ENCODE measurements at places on chromosomes 7 and 10.

GRCh38 chr10:113648478-113648877, 15.4 kb downstream of the NRAP start:
- DNase-seq = no peak

DNA sequence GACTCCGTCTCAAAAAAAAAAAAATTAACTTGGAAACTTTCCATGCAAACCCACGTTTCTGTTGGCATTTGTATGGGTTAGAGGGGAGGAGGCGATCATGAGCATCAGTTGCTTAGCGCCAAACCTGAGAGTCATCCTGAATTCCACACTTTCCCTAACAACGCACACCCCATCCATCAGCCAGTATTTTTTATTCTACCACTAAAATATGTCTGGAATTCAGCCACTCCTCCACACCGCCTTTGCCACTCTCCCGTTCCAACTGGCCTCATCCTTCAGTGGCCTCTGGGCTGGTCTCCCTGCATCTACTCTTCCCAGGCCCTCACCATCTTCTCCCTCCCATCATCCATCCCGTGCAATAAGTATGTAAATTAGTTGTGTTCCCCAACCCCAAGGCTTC, 4.7 kb upstream of the LMBR1 start:
- no peak for DNase-seq

- DNase-seq = no peak
Observed at GRCh38 chr7:149855361-149856305, 17.5 kb downstream of the ZNF862 start.

- DNase-seq = peak; percentile 5
Observed at GRCh38 chr7:123494193-123494796, 40.1 kb downstream of the IQUB start.

DNA sequence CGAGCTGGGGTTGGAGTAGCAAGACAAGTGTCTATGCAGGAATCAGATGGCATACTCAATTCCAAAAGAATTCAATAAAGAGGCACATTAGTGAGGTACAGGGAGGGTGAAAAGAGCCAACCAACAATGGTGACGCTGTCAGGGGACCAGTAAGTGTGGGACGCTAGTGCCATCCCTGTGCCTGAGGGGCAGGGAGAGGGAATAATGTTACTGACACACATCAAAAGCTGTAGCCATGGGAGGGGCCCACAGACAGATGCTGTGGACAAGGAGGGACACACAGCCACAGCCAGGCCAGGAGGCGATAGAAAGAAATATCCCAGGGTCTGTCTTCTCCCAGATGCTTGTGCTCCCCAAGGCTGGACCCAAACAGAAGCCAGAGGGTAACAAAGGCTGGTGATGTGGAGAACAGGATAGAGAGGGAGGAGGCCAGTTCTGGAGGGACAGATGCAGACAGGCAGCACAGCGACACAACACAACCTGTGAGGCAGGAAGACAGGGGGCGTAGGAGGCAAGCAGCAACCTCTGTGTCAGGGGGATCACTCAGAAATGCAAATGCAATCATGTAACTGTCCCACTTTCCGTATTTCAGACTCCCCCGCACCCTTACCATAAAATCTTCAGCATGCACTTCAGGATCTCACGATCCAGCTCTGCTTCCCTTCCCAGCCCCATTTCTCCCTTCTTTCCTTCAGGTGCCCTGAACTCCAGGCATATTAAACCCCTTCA, 240.5 kb upstream of the FZD8 start:
- no peak for DNase-seq

DNA sequence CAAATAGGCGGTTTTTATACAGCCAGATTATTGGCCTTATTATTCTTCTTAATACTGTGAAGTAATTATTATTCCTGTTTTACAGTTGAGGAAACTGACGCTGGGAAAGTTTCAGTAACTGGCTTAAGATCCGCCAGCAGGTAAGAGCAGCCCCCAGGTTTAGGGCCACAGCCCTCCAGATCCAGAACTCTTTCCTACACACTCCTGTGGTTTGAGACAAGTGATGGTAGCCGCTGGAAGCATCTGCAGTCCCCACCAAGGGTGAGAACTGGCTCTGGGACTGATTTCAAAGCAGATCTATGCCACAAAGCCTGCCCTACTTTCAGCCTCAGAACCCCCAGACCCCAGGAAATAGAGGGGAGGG, 3.0 kb upstream of the UNC5B start:
- DNase-seq = no peak

GRCh38 chr10:67622511-67622910, 73.5 kb downstream of the CTNNA3 start:
- DNase-seq = no peak

- DNase-seq = no peak
Observed at GRCh38 chr10:68561865-68562649, 1.9 kb downstream of the TET1 start.

GRCh38 chr7:54076616-54077015, 465.6 kb upstream of the VSTM2A start:
- no peak for DNase-seq

DNA sequence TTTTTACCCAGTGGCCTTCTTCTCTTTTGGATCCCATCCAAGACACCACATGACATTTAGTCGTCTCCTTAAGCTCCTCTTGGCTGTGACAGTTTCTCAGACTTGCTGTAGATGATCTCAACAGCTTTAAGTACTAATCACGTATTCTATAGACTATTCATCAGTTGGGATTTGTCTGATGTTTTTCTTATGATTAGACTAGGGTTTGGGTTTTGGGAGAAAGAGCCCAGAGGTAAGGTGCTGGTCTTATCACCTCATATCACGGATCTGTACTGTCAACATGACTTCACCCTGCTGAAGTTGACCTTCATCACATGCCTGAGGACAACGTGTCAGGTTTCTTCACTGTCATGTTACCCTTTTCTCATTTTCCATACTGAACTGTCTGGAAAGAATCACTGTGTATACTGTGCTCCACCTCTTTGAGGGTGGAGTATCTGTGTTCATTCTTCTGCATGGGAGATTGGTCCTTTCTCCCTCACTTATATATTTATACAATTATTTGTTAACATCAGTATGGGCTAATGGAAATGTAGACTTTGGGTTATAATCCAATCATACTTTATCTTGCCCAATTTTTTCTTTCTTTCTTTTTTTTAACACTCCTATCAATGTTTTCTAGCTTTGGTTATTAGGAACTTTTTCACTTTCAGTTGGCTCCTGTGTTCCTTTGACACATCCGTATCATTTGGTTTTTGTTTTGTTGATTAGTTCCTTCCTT, 6.4 kb upstream of the HKDC1 start:
- no peak for DNase-seq

GRCh38 chr7:50317221-50317678, 12.7 kb downstream of the IKZF1 start:
- no peak for DNase-seq

- no peak for DNase-seq
Observed at GRCh38 chr10:77944519-77944918, 18.0 kb upstream of the DLG5 start.

GRCh38 chr7:116327135-116327534, 116.8 kb downstream of the TES start:
- no peak for DNase-seq

GRCh38 chr10:71830726-71831125, 20.3 kb downstream of the PSAP start:
- no peak for DNase-seq

DNA sequence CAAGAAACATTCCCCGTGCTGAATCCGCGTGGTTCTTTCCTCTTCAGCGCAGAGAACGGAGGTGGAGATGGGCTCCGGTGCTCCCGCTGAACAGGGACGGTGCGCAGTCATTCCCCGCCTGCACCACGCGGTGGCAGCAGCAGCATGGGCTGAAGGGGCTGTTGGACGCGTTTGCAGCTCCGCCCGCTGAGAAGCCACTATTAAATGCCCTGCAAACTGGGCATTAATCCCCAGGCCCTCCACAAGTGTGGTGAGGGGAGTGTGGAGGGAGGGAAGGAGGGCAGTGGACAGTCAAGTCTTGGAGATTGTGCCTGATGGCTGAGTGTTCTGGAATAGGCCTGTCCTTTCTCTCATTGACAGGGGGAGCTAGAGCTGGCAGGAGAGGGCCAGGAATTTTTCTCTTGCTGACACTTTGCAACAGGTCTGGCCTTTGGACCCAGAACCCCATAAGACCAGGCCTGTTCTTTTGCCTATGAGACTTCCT, 240.2 kb upstream of the INHBA start:
- peak; percentile 52 for DNase-seq

DNA sequence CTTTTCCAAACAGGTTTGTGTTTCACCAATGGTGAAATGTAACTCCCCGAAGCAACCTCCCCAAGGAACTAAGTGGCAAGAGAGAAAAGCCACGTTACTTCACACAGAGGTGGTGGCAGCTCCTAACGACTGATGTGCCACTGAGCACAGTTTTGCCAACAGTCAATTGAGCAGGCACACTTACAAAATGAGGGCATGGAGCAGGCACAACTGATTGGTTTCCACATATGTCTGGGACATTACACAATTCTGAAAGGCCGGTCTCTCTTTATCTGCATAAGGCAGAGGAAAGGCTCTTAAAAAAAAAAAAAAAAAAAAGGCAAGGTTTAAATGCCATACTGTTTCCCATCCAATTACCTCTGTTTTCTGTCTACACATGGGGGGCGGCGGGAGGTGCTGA, 86.7 kb downstream of the GFRA1 start:
- no peak for DNase-seq

DNA sequence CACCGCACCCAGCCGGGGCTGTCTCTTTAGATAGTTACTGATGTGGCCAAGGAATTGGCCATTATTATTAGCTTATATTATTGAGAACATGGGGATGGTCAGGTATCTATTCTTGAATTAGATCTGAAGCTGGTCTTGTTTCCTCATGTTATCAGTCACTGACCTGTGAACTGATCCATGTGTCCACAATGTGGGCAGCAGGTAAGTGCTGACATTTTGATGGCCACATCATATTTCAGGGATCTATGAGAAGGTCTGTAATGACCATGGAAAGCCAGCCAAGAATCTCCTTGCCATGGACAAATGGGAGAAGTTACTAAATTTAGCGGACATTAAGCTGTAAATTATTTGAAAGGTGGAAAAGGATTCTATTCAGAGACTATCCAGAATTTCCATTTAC, 61.4 kb downstream of the GBF1 start:
- no peak for DNase-seq

- no peak for DNase-seq
Observed at GRCh38 chr10:3738855-3739350, 46.1 kb downstream of the KLF6 start.

DNA sequence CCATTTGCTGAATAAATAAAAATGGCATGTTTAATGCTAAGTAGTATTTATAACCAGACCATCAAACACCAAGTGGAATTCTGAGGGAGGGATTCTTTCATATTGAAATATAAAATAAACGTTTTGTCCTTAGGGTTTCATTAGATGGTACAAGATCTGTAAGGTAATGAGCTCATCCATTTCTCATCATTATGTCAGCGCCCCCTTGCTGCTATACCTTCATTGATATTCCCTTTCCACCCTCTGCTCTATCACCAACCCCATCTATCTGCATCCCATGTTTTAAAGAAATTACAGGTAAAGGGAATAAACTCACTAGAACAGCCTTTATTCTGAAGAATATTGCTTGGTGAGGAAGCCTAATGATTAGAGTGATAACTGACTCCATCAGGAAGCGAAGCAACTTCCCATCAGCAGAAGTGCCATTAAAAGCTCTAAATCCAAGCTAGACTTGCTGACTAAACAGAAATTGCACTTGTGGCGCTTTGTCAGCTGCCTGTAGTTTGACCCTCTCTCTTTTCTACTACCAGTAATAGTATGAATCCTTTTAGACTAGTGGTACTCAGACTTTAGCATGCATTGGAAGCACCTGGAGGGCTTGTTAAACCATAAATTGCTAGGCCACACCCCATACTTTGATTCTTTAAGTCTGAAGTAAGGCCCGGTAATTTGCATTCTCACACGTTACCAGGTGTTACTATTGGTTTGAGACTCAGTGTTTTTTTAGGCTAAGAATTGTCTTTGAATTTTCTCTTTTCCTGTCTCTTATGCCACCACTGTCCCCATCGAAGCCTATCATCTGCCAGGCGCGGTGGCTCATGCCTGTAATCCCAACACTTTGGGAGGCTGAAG, 27.5 kb downstream of the ADD3 start:
- DNase-seq = no peak

DNA sequence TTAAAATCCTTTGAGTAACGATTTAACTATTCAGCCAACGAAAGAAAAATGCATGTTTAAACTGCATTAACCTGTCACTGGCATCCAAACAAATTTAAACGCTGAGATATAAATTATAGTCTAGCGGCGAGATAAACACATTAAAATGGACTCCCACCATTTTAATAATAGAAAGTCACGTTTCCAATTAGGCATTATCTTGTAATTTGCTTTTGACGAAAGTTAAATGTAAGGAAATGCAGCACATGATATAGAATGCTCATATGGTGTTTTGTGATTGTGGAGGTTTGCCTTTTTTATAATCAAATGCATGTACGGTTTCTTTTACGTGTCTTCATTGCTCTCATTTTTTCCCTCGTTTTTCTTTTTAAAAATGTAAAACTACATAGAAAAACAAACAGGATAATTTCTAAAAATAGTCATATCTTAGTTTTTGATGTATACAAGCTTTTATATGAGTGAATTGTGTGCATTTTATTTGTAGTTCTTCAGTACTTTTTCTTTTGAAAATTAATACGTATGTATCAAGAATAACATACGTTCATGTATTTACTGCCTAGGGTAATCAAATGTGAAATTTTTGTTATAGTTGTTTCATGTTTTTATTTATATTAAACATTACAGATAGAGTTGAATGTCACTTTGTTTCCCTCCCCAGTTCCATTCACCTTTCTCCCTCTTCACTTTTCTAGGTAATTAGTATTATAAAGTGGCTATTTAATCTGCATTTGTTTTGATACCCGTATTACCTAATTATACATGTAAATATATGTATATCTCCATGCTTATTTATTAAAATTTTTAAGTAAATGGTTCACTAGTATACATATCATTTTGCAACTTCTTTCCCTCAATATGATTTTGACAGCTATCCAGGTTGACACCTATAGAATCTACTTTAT, 1.1 kb upstream of the KLF14 start:
- no peak for DNase-seq

DNA sequence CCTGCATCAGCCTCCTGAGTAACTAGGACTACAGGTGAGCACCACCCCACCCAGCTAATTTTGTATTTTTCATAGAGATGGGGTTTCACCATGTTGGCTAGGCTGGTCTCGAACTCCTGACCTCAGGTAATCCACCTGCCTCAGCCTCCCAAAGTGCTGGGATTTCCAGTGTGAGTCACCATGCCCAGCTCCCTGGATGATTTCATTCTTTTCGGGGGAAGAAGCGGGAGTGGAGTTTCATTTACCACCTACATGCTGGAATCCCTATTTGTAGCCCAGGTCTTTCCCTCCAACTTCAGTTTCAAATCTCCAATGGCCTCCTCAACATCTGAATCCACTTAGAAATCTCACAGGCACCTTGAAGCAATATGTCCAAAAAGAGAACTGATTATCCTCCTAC, 2.9 kb upstream of the BTRC start:
- no peak for DNase-seq
